ENCODE measurements at places on chromosomes 5 and 9.

DNA sequence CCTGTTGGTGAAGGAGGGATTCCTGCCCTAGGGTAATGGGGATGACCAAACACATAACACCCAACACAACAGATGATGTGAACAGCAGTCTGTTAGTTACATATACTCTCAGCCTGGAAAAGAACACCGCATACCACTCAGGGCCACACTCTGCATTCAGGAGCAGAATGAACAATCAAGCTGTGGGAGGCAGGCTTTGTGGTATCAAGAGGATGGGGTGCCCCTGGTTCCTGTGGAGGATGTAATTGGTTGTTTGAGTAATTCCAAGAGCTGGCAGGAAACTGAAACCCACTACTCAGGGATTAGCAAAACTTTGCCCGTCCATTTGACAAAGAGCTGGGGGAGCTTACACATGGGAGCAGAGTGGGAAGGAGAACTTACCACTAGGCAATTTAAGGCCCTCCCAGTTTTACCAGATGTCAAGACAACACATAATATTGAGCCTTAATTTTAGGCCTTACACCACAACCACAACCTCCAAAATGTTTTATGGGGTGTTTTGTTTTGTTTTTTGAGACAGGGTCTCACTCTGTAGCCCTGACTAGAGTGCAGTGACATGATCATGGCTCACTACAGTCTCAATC, 15.6 kb upstream of the PRKAA1 start:
- no peak for DNase-seq

GRCh38 chr5:174806729-174807128, 82.3 kb downstream of the MSX2 start:
- DNase-seq, result no peak

DNA sequence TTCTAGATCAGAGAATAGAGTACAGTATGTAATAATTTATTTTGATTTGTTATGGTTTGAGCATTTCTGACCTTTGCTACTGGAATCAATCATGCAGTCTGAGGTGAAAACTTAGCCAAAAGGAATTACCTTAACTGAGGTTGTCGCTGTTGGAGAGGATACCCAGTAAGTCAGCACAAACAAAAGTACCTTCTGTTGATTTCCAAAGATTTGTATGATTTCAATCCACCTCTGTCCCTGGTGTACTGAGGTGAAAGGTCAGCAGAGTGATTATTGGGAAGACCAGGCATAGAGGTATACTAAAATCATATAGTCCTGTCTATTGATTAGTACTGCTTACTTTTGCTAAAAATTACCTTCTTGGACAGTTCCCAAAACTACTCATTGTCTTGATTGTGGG, 32.8 kb downstream of the RUSC2 start:
- DNase-seq, result no peak

GRCh38 chr9:886886-887285, 45.4 kb downstream of the DMRT1 start:
- DNase-seq, result no peak

DNA sequence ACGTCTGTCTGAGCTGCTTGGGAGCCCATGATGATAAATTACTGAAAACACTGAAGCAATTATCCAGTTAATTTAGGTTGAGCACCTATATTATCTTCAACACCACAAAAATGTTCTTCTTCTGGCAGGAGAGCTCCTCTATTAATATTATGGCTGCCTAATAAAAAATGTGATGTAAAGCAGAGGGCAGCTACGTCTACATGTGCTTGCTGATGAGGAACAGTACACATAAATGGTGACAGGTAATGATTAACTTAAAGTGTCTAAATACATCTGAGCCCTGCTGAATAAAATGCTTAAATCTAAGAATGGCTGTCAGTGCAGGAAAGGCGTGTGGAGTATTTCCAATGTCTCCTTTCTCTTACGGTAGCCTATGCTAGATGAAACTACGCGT, 131.3 kb upstream of the NR3C1 start:
- DNase-seq, result no peak

- no peak for DNase-seq
These were observed 152.0 kb upstream of the ACOT12 start for GRCh38 chr5:81545911-81546310.

- DNase-seq, result no peak
These were observed 124.4 kb upstream of the ADCY2 start for GRCh38 chr5:7271435-7272084.

GRCh38 chr5:128201065-128201926, 117.7 kb downstream of the SLC12A2 start:
- DNase-seq, result peak; percentile 35

DNA sequence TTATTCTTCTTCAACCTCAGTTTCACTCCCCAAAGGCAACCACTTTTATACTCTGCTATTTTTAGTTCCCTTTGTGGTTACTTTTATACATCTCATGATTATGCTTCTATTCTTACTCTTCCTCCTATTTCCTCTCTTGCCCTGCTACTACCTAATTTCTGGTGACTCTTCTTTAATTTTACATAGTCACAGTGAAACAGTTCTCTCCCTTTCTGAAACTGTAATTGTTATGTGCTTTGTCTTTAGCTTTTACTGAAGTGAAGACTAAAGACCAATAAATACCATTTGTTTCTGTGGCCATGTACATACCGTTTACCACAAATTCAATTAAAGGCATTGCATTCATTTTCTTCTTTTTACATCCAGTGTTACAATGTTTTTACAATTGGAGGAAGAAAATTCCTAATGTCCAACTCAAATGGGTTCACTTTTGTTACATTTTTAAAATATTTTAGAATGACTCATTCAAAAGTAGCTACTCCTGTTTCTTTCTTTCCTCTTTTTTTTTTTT, 410.6 kb downstream of the PSAT1 start:
- DNase-seq, result no peak

Measured in activated CD8-positive, alpha-beta memory T cell treated with anti-CD3 and anti-CD28 coated beads for 1 hour (primary cell).